ENCODE measurements at places on chromosomes 12 and 14. TPM values are rescaled to one million over a fixed set of nuclear protein-coding genes. Genes with fewer than 3 reads are reported as not detected.
A peak's percentile ranks its signal among the peaks of the same experiment; 100 is the strongest.

DNA sequence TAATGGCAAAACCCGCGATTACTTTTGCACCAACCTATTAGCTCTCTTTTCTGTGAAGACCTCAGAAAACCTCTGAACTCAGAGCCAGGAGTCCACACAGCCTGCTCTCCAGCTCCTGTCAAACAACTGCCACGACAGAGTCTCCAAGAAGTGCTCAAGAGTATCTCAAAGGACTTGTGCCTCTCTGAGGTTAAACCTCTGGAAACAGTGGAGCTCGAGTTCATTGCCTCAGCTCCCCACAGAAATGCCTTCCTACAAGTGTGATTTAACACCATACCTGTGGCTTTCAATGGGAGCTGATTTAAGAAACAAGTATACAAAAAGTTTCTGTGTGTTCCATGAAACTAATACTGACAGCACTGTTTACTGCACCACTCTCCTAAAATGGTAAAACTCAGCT lies 20.1 kb downstream of the ACTN1 start:
- no peak for ATAC-seq
- H3K27me3 ChIP-seq = no peaks in the 10 kb centered on the region
- no peaks in the 10 kb centered on the region for H3K36me3 ChIP-seq
- H3K4me1 ChIP-seq = peaks cover 100% of the 10 kb centered on the region
- H3K4me3 ChIP-seq = no peak overlapping the region

- no peak for ATAC-seq
- H3K4me3 ChIP-seq = no peak overlapping the region
- H3K4me1 ChIP-seq = no peaks in the 10 kb centered on the region
- no peaks in the 10 kb centered on the region for H3K27me3 ChIP-seq
- H3K27ac ChIP-seq = no peak overlapping the region
These were observed 439.1 kb downstream of the FOXG1 start for GRCh38 chr14:29205658-29206057.

DNA sequence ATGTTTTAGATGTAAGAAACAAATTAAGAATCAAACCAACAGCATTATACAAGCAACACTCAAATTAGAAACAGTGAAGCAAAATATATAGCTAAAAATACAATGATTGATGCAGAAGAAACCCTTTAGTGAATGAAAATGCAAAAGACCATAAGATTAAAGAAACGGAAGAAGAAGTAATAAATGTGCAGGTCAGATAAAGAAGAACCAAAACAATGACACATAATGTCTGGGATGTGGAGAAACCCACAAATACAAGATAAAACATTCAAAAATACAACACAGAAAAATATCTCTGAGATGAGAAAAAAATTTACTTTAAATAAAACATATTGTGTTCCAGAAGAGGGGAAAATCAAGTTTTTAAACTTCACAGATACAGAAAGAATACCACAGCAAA lies 73.4 kb upstream of the AVPR1A start:
- no peaks in the 10 kb centered on the region for H3K4me1 ChIP-seq
- H3K27me3 ChIP-seq = no peaks in the 10 kb centered on the region
- H3K4me3 ChIP-seq = no peak overlapping the region
- H3K27ac ChIP-seq = no peak overlapping the region
- no peaks in the 10 kb centered on the region for H3K36me3 ChIP-seq

- no peak overlapping the region for H3K4me3 ChIP-seq
- H3K4me1 ChIP-seq = peaks cover 17% of the 10 kb centered on the region
- H3K36me3 ChIP-seq = no peaks in the 10 kb centered on the region
- no peak overlapping the region for H3K27ac ChIP-seq
These were observed 71.8 kb upstream of the MAX start for GRCh38 chr14:65173973-65174693.

- no peaks in the 10 kb centered on the region for H3K36me3 ChIP-seq
- H3K27me3 ChIP-seq = no peaks in the 10 kb centered on the region
- peaks cover 6% of the 10 kb centered on the region for H3K4me1 ChIP-seq
- no peak for ATAC-seq
- H3K4me3 ChIP-seq = no peak overlapping the region
These were observed 334.8 kb upstream of the RGS6 start for GRCh38 chr14:71597287-71597920.

GRCh38 chr12:106048016-106048415 lies 90.7 kb downstream of the NUAK1 start:
- no peaks in the 10 kb centered on the region for H3K36me3 ChIP-seq
- no peak overlapping the region for H3K4me3 ChIP-seq
- H3K4me1 ChIP-seq = no peaks in the 10 kb centered on the region
- no peak overlapping the region for H3K27ac ChIP-seq
- ATAC-seq = no peak
- no peaks in the 10 kb centered on the region for H3K27me3 ChIP-seq

DNA sequence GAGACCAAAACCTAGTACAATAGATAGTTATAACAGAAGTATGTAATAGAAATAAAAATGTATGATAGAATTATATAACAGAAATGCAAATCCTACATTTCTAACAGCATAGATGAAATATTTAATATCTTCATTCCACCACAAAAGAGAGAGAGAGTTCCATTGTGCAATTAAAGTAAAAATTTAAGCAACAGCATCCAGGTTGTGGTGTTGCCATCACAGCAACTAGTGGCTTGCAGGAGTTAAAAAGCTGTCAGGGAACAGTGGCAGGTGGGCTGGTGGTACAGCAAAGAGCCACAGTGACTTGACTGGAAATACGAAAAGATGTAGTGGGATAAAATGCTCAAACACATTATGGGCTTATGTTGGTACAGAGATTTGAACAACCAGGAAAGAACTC lies 57.1 kb upstream of the MDM1 start:
- no peak overlapping the region for H3K4me3 ChIP-seq
- no peaks in the 10 kb centered on the region for H3K4me1 ChIP-seq

DNA sequence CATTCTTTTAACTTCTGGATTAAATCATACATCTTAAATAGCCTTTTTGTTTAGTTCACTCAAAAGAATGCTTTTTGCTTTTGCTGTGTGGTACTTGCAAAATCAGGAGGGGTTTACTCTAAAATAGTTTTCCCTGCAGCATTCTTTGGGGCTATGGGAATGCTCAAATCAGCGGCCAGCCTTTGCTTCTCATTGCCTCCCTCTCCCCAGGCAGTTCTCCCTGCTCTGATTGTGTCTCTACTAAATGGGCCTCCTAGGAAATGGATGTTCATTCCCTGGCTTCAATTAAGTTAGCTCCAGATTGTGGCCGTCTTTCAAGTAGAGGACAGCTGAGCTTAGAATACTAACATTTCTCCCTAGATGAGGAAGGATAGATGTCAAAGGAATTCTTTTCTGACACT lies 4.4 kb downstream of the TULP3 start:
- no peak for ATAC-seq
- no peak overlapping the region for H3K4me3 ChIP-seq
- H3K27me3 ChIP-seq = no peaks in the 10 kb centered on the region
- no peaks in the 10 kb centered on the region for H3K36me3 ChIP-seq
- no peaks in the 10 kb centered on the region for H3K4me1 ChIP-seq

DNA sequence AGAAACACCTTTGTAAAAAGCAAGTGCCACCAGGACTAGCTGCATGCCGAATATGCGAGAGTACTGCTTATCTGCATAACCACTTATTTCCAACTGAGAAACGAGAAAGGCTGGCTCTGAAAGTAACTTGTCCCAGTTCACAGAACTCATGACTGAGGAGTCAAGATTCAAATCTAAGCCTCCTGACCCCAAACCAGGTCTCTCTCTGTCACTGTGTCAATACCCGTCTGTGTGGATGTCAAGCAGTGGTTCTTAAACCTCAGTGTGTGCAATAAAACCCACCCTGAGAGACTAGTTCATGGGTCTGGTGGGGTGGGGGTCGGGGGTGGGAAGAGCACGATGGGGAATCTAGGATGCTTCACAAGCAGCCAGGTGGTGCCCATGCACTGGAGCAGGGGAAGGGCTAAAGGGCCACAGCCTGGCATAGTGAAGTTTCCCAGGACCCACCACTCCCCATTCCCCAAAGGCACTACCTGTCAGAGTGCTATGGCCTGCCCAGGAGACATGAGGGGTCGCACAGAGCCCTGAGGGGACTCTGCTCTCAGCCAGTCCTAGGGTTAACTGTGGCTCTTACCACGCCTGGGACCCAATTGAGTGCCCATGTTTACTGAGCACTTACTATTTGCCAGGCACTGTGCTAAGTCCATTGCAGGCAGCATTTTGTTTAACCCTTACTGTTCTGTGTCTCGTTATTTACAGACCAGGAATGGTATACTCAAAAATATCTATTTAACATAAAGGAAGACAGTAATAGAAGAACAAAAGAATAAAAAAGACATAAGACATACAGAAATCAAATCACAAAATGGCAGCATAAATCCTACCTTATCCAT lies 33.4 kb upstream of the PNMA1 start:
- H3K36me3 ChIP-seq = no peaks in the 10 kb centered on the region
- no peaks in the 10 kb centered on the region for H3K27me3 ChIP-seq
- no peak for ATAC-seq
- peak overlapping the region; percentile 86 for H3K27ac ChIP-seq
- H3K4me1 ChIP-seq = peaks cover 100% of the 10 kb centered on the region

DNA sequence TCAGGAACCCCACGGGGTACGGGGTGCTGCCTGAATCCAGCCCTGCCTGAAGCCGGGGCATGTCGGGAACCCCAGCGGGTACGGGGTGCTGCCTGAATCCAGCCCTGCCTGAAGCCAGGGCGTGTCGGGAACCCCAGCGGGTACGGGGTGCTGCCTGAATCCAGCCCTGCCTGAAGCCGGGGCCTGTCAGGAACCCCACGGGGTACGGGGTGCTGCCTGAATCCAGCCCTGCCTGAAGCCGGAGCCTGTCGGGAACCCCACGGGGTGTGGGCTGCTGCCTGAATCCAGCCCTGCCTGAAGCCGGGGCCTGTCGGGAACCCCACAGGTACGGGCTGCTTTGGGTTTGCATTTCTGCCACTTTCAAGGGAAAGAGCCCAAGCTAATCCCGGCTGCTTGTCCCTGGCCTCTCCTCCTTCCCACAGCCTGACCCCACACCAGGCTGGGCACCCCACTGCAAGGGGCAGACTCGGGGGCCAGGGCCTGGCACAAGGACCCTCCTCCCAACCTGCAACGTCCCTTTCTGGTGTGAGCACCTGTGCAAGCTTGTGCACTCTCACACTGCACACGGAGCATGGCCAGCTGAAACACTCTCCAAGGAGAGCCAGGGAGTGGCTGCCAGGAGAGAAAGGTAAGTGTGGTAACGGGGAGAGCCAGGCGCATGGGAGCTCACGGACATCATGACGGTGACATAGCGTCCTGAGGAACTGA lies 5.6 kb upstream of the FBRSL1 start:
- no peak for ATAC-seq
- H3K27ac ChIP-seq = no peak overlapping the region
- peaks cover 34% of the 10 kb centered on the region for H3K27me3 ChIP-seq
- H3K36me3 ChIP-seq = no peaks in the 10 kb centered on the region
- H3K4me1 ChIP-seq = no peaks in the 10 kb centered on the region

DNA sequence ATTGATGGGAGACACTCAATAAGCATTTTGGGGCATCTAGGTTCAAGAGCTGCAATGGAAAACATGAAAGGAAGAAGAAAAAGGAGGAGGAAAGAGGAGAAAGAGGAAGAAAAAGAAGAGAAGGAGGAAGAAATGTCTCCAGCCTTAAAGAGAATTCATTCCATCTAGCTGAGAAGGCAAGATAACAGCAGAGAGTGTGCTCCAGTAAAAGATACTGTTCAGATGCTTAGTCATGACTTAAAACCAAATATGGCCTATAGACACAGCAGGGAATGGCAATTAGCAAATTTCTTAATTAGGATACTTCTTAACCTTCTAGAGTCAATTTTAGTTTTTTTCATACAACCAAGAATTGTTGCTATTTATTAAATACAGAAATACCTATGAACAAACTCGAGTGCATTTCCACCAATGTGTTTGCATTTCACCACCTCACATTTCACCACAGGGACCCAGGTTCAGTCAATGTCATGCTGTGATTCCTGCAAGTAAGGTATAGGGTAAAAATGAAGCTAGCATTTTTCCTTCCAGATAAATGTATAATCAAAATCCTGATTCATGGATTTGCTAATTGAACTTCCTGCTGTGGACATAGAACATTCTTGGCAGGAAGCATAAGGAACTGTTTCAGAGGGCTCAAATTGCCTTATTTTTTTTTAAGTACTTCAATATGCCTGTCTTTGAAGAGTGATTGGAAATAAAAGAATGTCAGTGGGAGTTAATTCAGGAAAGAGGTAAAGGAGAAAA lies 177.8 kb downstream of the RPS29 start:
- peaks cover 3% of the 10 kb centered on the region for H3K27me3 ChIP-seq
- ATAC-seq = no peak
- no peaks in the 10 kb centered on the region for H3K36me3 ChIP-seq
- no peak overlapping the region for H3K4me3 ChIP-seq
- no peaks in the 10 kb centered on the region for H3K4me1 ChIP-seq

DNA sequence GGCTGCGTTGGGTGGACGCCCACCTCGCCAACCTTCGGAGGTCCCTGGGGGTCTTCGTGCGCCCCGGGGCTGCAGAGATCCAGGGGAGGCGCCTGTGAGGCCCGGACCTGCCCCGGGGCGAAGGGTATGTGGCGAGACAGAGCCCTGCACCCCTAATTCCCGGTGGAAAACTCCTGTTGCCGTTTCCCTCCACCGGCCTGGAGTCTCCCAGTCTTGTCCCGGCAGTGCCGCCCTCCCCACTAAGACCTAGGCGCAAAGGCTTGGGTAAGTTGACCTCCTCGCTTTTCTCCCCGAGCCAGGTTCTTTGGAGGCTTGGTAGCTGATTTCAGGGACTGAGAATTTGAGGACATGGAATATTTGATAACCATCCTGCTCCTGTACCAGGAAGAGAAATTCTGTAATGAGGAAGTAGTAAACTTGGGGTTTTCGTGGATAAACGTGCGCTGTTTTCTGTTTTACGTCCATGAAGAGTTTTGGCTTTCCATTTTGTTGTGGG lies 530 bp downstream of the APAF1 start:
- H3K36me3 ChIP-seq = no peaks in the 10 kb centered on the region
- H3K27me3 ChIP-seq = no peaks in the 10 kb centered on the region
- H3K4me1 ChIP-seq = peaks cover 50% of the 10 kb centered on the region
- no peak for ATAC-seq
- H3K27ac ChIP-seq = peak overlapping the region; percentile 88
- peak overlapping the region; percentile 99 for H3K4me3 ChIP-seq

DNA sequence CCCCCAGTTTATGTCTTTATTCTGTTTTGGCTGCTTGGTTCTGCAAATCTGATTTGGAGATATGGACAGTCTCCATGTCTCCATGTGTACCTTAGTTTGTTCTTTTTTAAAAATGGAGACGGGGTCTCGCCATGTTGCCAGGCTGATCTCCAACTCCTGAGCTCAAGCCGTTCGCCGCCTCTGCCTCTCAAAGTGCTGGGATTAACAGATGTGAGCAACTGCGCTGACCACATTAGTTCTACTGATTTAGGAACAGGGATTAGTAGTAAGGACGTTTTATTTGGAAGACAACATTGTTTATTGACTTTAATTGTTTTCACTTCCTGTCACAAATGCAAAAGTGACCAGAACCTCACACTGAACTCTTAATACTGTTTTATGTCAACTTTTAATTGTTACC lies 14.7 kb downstream of the AEBP2 start:
- H3K36me3 ChIP-seq = peaks cover 14% of the 10 kb centered on the region
- H3K4me1 ChIP-seq = peaks cover 3% of the 10 kb centered on the region
- no peak for ATAC-seq
- no peak overlapping the region for H3K27ac ChIP-seq
- no peaks in the 10 kb centered on the region for H3K27me3 ChIP-seq
- H3K4me3 ChIP-seq = no peak overlapping the region

- H3K4me1 ChIP-seq = peaks cover 33% of the 10 kb centered on the region
- no peaks in the 10 kb centered on the region for H3K36me3 ChIP-seq
- H3K27me3 ChIP-seq = peaks cover 77% of the 10 kb centered on the region
- no peak overlapping the region for H3K4me3 ChIP-seq
- no peak overlapping the region for H3K27ac ChIP-seq
These were observed 4.7 kb downstream of the CISTR start for GRCh38 chr12:53747095-53747494.

GRCh38 chr14:91067186-91067585 lies 6.7 kb upstream of the RPS6KA5 start:
- peaks cover 36% of the 10 kb centered on the region for H3K4me1 ChIP-seq
- no peak overlapping the region for H3K4me3 ChIP-seq
- ATAC-seq = no peak
- no peak overlapping the region for H3K27ac ChIP-seq

The PTPRB gene
- 26.0 TPM for total RNA-seq

The NRXN3 gene
- 113 TPM for total RNA-seq

The DCAF11 gene
- total RNA-seq = 81.6 TPM

All from gastroesophageal sphincter (tissue), 4 donors.